Midbrain (tissue), 1 donor: ENCODE measurements at places on chromosomes 4 and X.

- no peak for DNase-seq
Observed at GRCh38 chrX:97850911-97851310, 967.2 kb downstream of the RPA4 start.

GRCh38 chrX:19670854-19671620 is 155.7 kb upstream of the MAP3K15 start:
- peak; percentile 48 for DNase-seq

GRCh38 chr4:1271686-1272085 is 18.0 kb upstream of the MAEA start:
- no peak for DNase-seq

GRCh38 chrX:108216405-108216804 is 124.8 kb downstream of the ATG4A start:
- no peak for DNase-seq

- no peak for DNase-seq
Observed at GRCh38 chr4:121219227-121219626, 55.1 kb upstream of the TNIP3 start.

GRCh38 chr4:137677863-137678262 is 145.6 kb upstream of the PCDH18 start:
- DNase-seq: no peak

GRCh38 chrX:81304563-81304962 is 102.7 kb downstream of the SH3BGRL start:
- DNase-seq: no peak

DNA sequence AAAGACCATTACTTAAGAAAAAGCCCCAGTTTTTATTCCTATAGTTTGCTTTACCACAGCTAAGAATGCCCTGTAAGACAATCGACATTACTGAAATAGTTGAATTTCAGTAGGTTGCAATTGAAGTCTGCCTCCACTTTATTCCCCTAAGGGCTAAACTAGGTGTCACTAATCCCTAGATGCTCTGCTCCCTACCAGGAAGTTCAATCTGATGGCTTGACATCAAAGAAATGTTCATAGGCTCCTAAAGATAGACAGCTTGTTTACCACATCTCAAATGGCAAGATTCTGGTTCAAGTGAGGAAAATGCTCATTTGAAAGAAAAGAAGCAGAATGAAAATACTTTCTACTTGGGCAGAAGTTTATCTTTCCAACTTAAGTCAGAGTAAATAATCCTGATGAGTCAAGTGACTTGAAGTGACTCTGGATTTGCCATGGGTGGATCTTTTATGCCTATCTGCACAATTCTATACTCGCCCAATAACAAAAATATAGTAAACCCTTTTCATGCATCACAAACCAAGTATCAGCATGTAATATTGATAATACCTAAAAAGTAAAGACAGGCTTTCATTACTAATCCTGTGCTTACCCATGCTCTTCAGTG is 117.2 kb downstream of the SH3RF1 start:
- no peak for DNase-seq

DNA sequence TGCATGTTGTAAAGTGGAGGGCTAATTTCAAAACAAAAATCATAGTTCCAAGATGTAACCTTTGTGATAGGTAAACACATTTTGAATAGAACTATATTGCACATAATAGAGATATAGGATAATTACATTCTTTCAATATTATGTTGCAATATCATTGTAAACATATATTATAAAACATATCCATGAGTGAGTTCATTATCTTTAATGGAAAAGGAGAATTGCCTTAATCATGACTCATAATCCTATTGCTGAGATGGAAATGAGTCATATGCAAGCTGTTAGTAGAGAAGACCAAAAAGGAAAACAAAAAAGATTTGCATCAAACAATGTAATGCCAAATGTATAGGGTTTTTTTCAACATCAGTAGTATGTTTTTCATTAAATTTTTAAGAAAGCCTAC is 73.7 kb upstream of the WDR44 start:
- no peak for DNase-seq

- no peak for DNase-seq
Observed at GRCh38 chrX:1264556-1264955, 4.1 kb upstream of the CSF2RA start.

GRCh38 chr4:3250956-3251690 is 2.2 kb downstream of the MSANTD1 start:
- no peak for DNase-seq

DNA sequence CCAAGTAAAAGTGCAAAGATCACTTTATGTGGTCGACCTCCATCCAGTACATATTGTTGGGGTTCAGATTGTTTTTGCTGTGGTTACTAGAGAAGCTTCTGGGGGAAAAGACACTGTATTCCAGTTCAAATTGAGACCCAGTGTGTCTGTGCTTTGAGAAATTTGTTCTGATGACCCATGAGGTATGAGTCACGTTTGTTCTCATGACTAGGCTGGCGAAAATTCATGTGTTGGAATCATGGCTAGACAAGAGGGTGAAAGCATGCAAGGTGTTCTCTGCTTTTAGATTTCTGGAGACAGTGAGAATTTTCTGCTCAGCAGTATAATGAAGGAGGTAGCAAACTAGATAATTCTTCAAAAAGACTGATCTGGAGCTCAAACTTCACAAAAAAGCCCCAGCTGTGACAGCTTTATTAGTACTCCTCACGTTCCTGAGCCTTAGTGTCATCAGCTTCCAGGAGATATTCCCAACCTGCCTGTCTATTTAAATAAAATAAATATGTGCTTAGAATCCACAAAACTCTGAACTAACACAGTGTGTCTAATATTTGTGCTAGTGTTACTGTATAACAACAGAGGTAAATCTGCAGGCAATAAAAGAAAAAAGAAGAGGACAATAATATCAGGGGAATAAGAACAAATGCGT is 24.4 kb upstream of the FAM47B start:
- no peak for DNase-seq

DNA sequence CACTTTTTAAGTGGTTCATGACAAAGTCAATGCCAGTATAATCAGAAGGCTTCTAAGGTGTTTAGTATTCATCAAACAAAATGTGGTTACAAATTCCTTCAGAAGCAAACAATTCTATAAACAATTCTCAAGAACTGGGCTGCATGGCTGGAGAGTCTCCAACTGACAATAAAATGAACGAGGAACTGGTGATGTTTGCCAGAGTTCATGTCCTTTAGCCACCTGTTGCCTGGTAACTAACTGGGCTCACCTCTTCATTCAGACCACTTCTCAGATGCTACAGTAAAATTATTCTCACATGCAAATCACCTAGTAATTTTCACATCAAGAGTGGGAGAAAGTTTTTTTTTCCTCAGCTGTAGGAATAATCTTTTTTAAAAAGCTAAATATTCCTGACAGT is 53.3 kb downstream of the CAMK2D start:
- no peak for DNase-seq

- no peak for DNase-seq
Observed at GRCh38 chrX:44891642-44892041, 18.7 kb downstream of the KDM6A start.

GRCh38 chr4:11436673-11437072 is 8.0 kb upstream of the HS3ST1 start:
- DNase-seq: no peak
